Ecto neural progenitor cell (in vitro differentiated cells): ENCODE measurements at places on chromosomes 16 and 17.

DNA sequence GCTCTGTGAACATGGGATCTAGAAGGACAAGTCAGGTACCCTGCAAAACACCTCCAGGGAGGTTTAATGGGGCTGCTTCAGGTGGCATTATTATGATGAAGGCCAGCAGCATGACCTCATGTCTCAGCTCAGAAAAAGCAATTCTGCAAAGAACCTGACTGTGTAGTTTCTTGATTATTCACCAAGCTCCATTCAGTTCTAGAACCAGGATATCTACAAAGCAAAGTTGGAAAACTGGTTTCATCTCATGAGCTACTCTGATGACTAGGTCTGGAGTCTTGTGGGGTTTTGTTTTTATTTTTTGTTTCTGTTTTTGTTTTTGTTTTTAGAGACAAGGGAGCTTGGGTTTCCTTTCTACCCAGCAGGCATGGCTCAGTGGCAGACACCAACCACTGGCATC is 19.0 kb upstream of the LRRC37A3 start:
- no peak for DNase-seq

GRCh38 chr17:40895106-40895730 is 10.2 kb upstream of the KRT20 start:
- no peak for DNase-seq

GRCh38 chr17:1168533-1169220 is 11.1 kb downstream of the ABR start:
- peak; percentile 51 for DNase-seq

- no peak for DNase-seq
Measured at GRCh38 chr16:70586731-70587130, 59.6 kb upstream of the IL34 start.

DNA sequence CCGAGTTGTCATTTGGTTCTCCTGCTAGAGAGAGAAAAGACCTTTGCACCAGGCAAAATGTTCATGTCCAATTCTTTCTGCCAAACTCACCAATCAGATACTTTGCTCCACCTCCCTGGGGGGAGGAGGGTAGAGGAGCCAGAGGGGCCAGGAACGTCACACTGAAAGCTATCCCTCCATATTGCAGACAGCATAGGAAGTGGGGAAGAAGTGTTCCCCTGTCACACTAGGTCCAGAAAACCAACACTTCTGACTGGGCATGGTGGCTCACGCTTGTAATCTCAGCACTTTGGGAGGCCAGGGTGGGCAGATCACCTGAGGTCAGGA is 9.5 kb downstream of the HSD17B2 start:
- no peak for DNase-seq

- DNase-seq = no peak
Measured at GRCh38 chr17:11996722-11997146, 541 bp downstream of the ZNF18 start.

- DNase-seq = no peak
Measured at GRCh38 chr17:75596320-75597087, 8.9 kb downstream of the MYO15B start.

DNA sequence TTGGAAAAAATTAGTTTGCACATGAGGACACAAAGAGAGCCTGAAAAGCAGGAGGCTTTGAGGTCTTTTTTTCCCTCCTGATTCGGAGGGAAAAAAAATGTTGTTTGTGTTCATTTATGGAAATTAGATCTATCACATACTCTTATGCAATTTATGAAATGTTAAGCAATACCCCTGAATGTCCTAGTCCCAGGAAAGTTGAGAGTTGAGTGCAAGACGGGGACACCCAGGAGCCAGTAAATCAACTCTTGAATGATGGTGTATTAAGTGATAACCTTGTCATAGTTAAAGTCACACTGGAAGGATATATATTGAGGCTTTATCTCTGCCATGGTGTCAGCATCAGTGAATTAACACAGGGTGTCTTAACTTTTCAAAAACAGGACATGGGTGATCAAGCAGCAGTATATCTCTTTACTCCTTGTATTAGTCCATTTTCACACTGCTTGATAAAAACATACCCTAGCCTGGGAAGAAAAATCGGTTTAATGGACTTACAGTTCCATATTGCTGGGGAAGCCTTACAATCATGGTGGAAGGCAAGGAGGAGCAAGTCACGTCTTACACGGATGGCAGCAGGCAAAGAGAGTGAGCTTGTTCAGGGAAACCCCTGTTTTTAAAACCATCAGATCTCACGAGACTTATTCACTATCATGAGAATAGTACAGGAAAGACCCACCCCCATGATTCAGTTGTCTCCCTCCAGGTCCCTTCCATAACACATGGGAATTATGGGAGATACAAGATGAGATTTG is 469.0 kb downstream of the MAF start:
- DNase-seq = no peak

- DNase-seq = no peak
Measured at GRCh38 chr17:17173921-17174320, 32.2 kb downstream of the PLD6 start.

- no peak for DNase-seq
Measured at GRCh38 chr17:42001729-42002128, 15.5 kb downstream of the DNAJC7 start.

DNA sequence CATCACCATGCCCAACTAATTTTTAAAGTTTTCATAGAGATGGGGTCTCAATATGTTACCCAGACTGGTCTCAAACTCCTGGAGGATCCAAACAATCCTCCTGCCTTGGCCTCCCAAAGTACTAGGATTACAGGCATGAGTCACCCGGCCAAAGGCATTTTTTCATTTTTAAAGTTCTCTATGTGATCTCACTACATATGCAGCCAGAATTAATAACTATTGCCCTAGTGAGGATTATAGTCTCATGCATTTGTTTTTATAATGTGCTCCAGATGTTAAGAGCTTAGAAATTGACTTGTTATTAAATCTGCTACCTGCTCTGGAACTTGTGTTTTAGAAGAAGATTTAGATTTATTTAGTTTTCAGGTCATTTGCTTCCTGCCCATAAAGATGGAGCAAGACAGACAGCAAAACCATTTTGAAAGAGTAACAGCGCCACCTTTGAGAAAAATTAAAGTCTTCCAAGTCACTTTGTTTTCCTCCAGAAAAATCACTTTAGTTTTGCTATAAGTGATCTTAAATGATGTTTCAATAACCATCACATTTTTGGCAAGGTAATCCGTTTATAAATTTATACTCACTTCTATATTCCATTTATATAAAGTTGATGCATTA is 79.5 kb downstream of the CA4 start:
- DNase-seq = no peak

DNA sequence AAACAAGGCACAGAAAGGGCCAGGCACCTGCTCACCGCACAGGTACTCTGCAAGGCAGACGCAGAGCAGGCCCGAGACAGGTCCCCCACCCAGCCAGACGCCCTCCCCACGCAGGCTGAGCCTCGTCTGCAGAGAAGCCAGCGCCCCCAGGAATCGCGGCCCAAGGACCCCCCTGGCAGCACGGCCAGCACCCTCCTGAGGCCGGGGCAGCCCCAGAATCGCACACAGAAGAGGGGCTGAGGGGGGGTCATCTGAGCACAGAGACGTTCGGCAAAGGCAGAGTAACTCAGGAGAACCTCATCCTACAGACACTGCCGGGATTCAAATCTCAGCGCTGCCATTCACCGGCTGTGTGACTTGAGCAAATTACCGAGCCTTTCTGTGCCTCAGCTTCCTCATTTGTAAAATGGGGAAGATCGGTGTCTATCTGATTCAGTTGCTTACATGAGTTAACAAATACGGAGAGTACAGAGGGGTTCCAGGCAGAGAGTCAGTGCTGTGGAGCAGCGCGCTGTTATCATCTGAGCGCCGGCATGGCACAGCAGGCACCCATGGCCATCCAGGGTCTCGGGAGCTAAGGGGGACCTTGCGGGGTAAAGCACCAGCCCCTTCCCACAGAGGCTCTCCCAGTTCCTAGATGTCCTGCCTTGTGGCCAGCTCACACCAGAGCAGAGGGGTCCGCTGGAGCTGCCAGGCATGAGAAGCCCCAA is 10.4 kb downstream of the EMC6 start:
- DNase-seq = no peak

DNA sequence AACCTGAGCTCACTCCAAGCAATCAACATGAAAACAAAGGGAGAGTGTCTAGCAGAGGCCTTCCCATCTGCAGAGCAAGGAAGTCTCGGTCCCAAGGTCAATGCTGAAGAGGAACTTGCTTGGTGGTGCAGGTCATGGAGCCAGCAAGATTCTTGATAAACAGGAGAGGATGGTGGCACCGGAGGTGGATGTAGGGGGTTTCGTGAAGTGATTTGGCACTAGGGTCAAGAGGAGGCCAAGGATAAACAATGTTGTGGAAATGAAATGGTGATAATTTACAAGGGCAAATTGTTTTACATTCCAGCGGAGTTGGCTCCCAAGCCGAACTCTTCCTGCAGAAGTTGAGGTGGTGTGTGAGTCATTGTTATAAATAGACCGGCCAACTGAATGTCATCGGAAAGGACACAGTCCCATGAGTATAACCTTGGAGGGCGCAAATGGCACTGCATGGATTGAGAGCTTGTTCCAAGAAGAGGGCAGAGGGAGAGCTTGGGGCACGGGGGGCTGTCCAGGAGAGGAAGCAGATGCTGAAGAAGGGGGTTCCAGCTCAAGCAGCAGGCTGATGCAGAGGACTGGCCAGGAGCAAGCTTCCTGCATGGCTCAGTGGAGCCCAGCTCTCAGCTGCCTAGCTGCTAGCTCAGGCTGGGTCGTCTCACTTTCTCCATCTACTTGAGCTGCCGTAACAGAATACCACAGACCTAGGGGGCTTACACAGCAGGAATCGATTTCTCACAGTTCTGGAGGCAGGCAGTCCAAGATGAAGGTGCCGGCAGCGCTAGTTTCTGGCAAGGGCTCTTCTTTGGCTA is 136.6 kb downstream of the COPRS start:
- no peak for DNase-seq

DNA sequence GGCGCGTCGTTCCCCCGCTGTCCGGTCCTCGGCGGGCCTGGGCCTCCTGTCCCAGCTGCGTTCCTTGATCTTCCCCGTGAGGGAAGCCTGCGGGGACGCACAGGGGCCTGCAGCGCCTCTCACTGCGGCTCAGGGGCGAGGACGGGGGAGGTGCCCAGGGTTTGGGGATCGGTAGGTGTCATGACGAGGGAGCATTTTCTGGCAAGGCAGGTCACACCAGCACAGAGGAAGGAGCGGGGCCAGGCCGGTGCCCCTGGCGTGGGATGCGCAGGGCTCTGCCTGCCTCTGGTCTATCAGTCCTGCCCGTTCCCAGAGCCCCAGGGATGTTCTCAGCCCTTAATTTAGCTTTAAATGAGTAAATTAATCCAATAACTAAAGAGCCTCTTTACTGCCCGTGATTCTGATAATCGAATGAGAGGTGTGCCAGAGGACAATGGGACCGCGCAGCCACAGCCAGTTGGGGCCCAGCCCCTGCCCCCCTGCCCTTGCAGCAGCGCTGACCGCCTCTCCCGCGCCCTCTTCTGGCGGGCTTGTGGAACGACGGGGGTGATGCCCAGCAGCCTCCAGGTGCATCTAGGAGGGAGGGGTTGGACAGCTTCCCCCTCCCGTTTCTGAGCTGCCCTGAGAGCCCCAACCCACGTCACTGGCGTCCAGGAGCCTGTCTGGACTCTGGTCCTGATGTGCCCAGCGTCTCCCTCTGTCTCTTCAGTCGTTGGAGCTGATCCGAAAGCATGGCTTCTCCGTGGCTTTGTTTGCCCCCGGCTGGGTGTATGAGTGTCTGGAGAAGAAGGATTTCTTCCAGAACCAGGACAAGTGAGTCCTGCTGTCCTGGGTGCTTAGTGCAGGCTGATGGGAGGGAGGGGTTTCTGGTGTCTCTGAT is 7.9 kb downstream of the ENGASE start:
- peak; percentile 86 for DNase-seq

GRCh38 chr16:49024896-49025295 is 256.7 kb downstream of the CBLN1 start:
- no peak for DNase-seq

DNA sequence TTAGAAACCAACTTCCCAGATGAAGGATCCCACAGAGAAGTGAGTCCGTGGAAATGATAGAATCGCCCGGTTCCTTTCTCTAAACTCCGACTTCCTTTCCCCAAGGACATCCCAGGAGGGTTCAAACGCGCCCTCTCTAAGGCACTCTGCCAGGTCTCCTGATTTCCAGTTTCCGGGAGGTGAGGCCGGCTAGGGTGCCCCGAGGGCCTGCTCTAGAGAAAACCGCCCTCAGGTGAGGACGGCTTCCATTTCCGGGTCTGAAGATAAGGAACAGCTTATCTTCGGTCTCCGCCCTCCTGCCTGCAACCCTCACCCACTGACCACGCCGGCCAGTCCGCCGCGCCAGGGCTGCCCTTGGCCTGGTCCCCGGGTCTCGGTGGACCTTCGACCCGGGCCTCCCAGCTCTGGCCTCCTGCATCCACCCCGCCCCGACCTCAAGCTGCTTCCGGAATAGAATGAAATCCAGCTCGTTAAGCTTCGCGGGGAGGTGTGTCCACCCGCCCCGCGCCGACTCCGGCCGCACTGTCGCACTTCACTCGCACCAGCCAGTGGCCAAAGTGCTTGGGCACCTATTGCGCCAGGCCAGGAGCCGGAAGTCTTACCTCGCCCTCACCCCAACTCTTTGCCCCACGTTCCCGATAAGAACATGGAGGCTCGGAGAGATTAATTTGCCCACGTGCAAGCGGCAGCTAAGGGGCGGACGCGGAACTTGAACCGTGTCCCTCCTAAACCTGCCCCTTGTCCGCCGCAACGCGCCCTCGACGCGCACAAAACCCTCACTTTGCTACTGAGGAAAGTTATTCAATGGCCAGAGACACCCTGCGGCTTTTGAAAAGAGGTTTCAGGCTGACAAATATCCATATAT is 836 bp upstream of the MMP15 start:
- peak; percentile 69 for DNase-seq

GRCh38 chr16:75420987-75421819 is 12.1 kb downstream of the CFDP1 start:
- DNase-seq = peak; percentile 83

- no peak for DNase-seq
Measured at GRCh38 chr17:8532021-8532420, 96.3 kb downstream of the NDEL1 start.

GRCh38 chr16:2835638-2836493 is 5.8 kb downstream of the ZG16B start:
- no peak for DNase-seq

GRCh38 chr16:81374550-81374949 is 59.8 kb downstream of the GAN start:
- DNase-seq = no peak

DNA sequence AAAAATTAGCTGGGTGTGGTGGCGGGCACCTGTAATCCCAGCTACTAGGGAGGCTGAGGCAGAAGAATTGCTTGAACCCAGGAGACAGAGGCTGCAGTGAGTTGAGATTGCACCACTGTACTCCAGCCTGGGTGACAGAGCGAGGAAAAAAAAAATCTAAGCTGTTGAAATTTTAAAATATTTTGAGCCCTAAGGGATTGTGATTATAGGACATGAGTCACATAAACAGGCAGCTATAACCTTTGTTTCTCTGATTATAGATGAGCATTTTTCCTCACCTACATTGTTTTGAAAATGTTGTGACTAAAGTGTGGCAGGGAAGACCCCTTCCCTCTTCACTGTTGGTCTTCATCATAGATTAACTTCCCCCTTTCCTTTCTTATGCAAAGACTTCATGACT is 135.5 kb downstream of the MGAT5B start:
- DNase-seq = no peak

GRCh38 chr17:66290101-66290722 is 12.2 kb upstream of the PRKCA start:
- DNase-seq = no peak

- no peak for DNase-seq
Measured at GRCh38 chr17:18356624-18357023, 6.7 kb downstream of the SHMT1 start.

- DNase-seq = no peak
Measured at GRCh38 chr16:82801361-82801760, 174.6 kb downstream of the CDH13 start.
